Panc1 (cell line): ENCODE measurements at places on chromosomes 5 and 9. TPM values are rescaled to one million over a fixed set of nuclear protein-coding genes. Genes with fewer than 3 reads are reported as not detected.
A peak's percentile ranks its signal among the peaks of the same experiment; 100 is the strongest.

PHYKPL gene
- 43.2 TPM for total RNA-seq

FSTL4 gene
- 0.18 TPM for total RNA-seq

HMMR gene
- 42.5 TPM for total RNA-seq

C9orf152 gene
- total RNA-seq = 0.10 TPM

INIP gene
- total RNA-seq = 20.0 TPM

PRUNE2 gene
- total RNA-seq = 0.18 TPM

TSSK1B gene
- not detected for total RNA-seq

CKS2 gene
- total RNA-seq = 132 TPM

ADAMTS13 gene
- 3.4 TPM for total RNA-seq

DNA sequence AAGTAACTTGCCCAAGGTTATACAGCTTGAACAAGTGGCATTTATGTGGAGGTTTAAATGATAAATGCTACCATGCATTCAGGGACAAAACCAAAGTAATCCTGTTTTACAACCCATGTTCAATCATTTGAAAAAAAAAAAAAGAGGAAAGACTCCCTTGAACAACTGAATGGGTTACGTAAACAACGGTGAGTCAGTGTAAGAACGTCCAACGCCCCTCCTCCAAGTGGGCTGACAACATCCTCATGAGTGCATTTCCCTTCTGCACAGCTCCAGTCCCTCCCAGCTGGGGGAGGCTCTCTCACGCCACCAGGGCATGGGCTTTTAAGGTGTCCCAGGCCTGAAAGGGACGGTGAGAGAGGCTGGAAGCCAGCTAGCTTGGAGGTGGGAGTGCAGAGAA is 90.0 kb downstream of the PRRT1B start:
- DNase-seq = peak; percentile 74

GRCh38 chr9:100714372-100715099 is 136.7 kb downstream of the CAVIN4 start:
- peak; percentile 20 for DNase-seq

DNA sequence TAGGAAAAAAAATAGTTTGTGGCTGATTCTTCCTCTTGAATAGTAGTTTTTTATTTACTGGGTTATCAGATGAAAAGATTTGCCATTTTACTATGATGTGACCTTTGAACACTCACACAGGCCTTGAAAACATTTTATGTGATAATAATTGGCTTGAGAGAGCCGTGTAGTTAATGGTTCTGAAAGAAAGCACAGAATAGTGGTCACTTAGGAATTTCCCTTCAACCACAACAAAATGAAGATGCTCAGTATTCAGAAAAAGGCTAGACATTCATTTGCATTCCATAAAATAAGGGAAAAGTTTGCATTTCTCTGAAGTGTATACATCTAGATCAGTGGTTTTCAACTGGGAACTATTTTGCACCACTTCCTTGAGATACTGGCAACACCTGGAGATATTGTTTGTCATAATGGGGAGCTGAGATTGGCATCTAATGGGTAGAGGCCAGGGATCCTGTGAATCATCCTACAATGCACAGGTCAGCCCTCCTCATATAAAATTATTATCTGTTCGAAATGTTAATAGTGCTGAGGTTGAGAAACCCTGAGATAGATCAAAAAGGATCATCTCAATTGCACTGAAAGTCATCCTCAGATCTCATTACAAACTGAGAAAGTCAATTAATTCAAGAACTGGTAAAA is 446.4 kb upstream of the CCNG1 start:
- DNase-seq = no peak

GRCh38 chr5:78659714-78660113 is 11.1 kb upstream of the LHFPL2 start:
- DNase-seq = no peak

DNA sequence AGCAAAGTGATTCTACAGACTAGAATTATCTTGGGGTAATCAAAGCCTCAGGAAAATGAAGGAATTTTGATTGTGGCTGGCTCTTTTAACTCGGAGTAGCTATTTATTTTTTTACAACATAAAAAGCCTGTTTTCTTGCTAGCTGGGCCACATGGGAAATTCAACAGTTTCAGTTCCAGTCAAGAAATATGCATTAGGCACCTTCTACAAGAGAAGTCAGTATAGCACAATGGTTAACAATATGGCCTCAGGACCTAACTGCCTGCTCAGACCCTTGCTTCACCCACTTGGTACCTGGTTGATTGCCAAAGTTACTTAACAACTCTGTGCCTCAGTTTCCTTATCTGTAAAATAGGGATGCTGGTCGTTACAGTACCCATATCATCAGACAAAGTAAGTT is 586.2 kb downstream of the ZNF608 start:
- no peak for DNase-seq

GRCh38 chr9:94772144-94772543 is 45.6 kb downstream of the AOPEP start:
- DNase-seq = no peak

- no peak for DNase-seq
Measured at GRCh38 chr5:122493091-122494021, 181.3 kb downstream of the SNCAIP start.

- DNase-seq = no peak
Measured at GRCh38 chr5:171868236-171868635, 82.6 kb downstream of the SMIM23 start.

DNA sequence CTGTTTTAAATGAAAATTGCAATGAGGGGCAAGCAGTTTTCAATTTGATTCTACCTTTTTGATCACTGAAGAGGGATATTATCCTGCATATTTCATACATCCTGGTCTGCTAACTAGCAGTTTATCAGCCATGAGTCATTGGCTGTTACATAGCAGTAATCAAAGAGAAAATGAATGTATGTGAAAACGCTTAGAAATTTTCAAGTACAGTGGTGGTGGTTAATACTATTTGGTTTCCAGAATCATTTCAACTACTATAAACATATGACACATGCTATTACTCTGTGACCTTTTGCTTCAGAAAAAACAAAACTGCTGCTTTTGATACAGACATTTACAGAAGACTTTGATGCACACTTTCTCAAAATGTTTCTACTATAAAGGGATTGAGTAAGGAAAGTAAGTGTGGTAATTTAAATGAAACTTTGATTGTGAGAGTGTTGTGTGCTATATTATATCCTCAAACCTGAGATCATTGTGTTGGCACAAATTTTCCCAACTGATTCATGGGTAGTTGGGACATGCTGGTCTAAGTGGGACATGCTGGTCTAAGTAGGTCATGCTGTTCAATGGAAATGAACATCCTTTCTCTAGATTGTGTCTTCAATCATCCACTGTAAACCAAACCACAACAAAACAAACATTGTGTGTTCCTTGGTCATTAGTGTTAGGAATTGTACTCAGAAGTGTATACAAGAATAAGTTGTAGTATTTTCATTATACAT is 5.1 kb downstream of the RNF14 start:
- DNase-seq = no peak

GRCh38 chr9:113269355-113269754 is 6.0 kb downstream of the CDC26 start:
- no peak for DNase-seq

DNA sequence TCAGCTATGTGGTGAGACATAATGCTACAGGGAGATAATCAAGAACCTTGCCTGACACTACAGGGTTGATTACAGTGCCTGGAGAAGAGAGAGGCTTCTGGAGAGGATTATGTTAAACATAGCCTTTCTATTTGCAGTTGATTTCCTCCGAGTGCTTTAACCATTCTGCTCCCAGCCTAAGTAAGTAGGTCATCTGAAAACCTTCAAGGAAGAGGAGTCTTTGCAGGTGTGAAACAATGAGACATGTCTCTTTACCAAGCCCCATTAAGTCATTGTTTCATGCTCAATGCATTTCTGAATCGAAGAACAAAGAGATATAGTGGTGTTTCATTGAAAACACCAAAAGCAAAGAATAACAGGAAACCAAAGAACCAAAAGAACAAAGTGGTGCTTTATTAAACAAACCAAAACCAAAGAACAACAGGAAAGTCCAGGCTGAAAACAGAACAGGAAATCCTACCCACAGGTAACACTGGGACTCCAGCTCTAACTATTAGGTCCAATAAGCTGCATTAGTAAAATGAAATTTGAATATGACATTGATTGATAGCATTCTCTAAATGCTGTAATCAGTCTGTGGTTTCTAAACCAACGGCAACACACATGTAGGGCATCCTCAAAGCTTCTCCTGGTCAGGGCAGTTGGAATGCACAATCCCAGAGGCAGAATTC is 113.3 kb upstream of the SPATA31D4 start:
- DNase-seq = no peak

DNA sequence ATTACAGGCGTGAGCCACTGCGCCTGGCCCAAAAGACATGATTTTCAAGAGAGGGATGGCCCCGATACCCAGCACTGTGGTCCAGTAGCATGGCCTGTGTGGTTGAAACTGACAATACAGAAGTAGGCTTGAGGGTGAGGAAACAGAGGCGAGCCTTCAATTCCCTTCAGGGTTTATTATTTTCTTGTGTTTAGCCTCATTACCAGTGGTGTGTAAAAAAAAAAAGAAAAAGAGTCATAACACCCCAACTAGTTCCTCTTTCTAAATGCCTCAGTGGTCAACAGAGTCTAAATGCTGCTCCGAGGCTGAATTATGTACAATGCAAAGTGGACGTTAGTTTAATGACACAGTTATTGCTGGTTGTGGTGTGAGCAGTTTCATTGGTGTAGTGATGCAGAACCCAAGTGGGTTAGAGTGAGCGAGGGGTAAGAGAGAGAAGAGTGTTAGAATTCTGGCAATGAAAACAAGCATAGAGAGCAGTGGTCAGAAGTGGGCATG is 58.8 kb downstream of the SNX30 start:
- no peak for DNase-seq

DNA sequence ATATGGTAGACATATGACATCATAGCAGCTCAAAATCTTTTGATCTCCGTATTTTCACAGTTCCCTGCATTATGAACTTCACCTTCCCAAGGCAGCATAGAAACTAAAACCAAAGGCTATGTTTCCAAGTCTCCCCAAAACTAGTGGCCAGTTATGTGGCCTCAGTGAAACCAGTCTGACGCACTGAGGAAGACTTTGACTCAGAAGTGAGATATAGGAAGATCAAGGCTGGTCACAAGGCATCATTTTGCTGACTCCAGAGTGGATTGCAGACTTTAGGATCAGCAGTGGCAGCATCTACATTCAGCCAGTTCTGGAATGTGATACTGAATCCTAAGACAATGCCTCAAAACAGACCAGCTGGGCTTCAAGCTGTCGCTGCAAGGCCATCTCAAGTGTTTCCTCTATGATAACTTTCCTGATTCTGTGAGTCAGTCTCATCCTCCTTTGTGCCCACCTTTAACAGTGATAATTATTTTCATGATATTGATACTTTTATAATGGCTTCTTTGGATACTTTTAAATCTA is 34.4 kb upstream of the ELL2 start:
- DNase-seq = no peak

DNA sequence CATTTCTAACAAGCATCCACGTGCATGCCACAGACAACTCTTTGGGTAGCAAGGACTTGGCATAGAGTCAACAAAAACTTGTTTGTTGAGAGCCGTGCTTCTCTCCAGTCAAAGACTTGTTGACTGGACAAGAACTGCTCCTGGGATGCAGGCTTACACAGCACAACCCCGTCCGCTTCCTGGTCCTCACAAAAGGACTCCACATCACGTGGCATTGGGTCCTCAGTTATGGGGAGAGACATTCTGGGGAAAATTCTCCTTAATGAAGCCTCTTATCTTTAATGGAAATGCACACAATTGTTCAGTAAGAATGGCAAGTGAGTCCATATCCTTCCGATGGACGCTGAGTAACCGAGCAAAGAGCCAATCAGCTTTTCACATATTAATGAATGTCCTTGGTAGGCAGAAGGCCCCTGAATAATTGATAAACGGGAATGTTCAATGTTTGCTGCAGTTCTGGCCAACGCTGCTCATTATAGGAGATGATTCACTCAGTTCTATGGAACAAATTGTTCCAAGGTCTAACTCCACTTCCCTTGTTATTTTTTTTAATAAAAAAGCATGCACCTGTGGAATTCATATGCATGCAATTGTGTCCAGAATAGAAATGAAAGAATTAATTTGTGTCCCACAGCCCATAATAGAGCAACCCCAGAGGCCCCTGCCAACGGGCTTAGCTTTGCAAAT is 97.0 kb upstream of the ZNF366 start:
- DNase-seq = no peak
